GM23248 (cell line): ENCODE measurements at places on chromosomes 2 and 18. TPM values are rescaled to one million over a fixed set of nuclear protein-coding genes. Genes with fewer than 3 reads are reported as not detected.

DNA sequence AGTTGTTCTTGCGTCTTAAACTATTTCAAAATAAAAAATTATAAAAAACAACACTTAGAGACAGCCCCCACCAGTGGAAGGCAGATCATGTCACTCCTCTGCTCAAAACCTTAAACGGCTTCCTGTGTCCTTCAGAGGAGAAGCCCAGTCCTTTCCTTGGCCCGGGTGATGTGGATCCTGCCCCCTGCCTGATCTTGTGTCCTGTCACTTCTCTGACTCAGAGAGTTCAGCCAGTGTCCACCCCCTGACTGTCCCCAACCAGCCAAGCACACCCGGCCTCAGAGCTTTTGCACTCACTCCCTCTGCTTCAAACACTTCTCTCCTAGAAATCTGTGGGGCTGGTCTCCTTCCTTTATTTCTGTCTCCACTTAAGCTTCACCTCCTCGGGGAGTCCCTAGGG lies 35.4 kb downstream of the TOGARAM2 start:
- peak; percentile 12 for DNase-seq

- DNase-seq, result peak; percentile 30
Measured at GRCh38 chr2:97005353-97005752, 19.0 kb upstream of the FAM178B start.

GRCh38 chr2:10124538-10125045 lies 2.1 kb downstream of the RRM2 start:
- DNase-seq, result peak; percentile 87

GRCh38 chr2:153497938-153498629 lies 19.5 kb upstream of the RPRM start:
- DNase-seq, result no peak

DNA sequence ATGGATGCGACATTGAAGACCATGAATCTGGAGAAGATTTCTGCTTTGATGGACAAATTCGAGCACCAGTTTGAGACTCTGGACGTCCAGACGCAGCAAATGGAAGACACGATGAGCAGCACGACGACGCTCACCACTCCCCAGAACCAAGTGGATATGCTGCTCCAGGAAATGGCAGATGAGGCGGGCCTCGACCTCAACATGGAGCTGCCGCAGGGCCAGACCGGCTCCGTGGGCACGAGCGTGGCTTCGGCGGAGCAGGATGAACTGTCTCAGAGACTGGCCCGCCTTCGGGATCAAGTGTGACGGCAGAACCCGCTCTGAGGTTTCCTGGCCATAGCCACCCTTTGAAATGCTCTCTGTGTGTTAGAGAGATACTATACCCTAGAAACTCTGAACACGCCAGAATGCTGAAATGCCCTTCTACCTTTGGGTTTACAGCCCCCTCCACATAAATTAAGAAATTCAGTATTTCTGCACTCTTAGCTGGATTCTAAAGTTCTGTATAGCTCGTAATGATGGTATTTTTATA lies 659 bp downstream of the CHMP1B start:
- peak; percentile 76 for DNase-seq

- peak; percentile 95 for DNase-seq
Measured at GRCh38 chr2:3535794-3536681, 16.7 kb upstream of the ADI1 start.

DNA sequence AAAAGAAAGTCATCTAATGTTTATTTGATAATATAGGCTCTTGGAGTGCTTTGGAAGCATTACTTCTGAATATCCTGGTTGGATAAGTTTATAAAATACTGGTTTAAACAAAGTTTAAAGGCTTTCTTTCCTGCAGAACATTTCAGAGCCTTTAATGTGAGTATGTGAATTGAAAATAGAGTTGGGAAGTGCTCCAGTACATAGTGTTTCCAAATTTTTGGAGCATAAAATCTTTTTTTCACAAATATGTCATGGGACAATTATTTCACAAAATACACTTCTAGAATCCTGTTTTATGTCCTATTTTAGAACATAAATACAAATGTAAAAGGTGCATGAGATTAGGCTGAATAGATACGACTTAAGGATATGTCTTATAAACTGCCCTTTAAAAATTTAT lies 158.9 kb upstream of the HNRNPA3 start:
- DNase-seq, result no peak

- DNase-seq, result no peak
Measured at GRCh38 chr2:73582364-73582763, 59.9 kb downstream of the NAT8 start.

GRCh38 chr18:80181642-80182461 lies 65.5 kb downstream of the PARD6G start:
- no peak for DNase-seq

DNA sequence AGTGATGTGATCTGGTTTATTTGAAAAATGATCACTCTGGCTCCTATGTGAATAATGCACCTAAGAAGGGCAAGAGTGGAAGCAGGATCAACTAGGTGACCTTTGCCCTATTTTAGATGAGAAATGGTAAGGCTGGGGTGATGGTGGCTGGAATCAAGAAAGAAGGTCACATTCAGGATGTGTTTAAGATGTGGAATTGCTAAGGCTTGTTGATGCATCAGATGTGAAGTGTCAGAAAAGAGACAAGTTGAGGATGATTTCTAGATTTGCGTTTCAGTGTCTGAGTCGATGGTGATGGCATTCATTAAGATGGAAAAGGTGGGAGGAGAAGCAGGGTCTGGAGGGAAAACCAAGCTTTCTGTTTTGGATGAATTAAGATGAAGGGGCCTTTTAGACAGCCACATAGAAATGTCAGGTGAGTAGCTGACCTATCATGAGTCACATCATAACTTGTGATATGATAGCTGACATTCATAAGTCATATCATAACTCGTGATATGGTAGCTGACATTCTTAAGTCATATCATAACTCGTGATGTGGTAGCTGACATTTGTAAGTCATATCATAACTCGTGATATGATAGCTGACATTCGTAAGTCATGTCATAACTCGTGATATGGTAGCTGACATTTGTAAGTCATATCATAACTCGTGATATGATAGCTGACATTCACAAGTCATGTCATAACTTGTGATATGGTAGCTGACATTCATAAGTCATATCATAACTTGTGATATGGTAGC lies 101.2 kb upstream of the SEC11C start:
- no peak for DNase-seq

DNA sequence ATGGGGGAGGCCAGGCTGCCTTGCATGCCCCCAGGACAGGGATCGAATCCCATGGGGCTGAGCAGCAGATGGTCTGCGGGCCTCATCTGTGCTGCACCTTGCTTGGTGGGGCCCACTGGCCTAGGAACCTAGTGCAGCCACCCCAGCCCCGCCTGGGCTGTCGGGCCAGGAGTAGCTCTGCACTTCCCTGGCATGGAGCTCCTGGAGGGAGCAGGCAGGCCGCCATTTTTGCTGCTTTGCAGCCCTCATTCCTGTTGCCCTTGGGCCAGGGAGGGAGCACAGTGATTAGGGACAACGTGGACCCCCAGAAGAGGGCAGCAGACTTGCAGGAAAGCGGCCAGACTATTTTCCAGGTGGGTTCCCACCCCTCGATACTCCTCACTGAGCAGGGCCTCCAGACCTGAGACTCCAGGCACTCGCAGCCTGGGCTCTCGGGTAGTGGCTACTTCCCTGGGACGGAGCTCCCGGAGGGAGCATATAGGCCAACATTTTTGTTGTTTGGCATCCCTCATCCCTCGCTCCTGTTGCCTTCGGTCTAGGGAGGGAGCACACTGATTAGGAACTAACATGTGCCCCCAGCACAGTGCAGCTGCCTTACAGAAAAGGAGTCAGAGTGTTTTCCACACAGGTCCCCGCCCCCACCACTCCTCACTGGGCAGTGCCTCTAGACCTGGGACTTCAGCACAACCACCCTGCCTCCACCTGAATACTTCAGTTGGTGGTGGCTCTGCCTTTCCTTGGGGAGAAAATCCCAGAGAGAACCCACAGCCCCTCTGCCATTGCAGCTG lies 99.5 kb downstream of the MAIP1 start:
- DNase-seq, result no peak

DNA sequence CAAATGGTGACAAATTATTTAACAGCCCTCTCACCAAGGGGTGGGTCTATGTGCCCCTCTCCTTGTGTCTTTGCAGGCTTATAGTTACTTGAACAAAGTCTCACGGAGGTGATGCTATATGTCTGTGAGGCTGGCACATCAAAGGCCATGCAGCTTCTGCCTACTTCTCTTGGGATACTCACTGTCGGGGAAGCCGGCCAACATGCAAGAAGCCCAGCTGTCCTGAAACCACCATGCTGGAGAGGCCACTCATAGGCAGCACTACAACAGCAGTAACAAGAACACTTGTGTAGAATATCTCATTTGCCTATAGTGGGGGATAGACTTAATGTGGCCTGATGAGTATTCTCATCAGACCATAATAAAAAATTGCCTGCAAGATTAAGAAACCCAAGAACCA lies 233.7 kb upstream of the NCKAP5 start:
- no peak for DNase-seq

- DNase-seq, result no peak
Measured at GRCh38 chr2:202311823-202312388, 46.3 kb downstream of the NOP58 start.

DNA sequence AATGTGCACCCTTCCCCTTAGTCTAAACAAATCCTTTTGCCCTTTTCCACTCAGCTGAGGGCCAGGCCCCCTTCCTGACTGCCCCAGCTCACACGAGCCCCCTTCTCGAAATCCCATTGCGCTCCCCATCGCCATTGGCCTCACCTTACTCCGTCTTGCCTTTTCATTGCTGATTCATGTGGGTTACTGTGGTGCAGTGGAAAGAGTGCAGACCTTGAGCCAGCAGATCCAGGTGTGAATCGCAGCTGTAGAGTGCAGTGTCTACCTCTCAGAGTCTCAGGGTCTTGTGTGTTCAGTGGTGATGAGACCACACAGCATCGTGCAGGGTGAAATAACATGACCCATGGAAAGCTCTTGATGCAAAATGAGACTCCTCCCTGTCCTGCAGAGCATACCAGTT lies 132.4 kb upstream of the APCDD1 start:
- no peak for DNase-seq

GRCh38 chr2:225399504-225399903 lies at the start of gene NYAP2:
Gene NYAP2 (plus strand): TSS chr2:225399710. CDS start chr2:225408881, 9,171 bp downstream.
- DNase-seq, result no peak

DNA sequence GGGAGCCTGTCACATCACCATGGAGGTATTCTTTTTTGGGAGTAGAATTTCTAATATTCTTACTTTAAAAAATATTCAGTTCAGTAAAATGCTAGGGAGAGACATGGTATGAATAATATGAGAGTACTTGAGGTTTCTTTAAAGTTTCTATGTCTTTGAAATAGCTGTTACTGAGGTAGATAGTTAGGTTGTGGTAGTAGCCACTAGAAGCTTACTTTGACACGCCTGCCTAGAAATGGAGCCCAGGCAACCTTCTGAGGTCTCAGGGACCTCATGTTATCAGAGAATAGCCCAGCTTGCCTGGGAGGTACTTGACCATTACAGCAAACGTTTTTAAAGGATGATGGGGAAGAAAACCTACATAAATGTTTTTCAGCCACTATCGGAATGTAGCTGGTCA lies 131.2 kb downstream of the AGPS start:
- DNase-seq, result no peak

- peak; percentile 75 for DNase-seq
Measured at GRCh38 chr2:207558079-207558491, 28.3 kb downstream of the CREB1 start.

- no peak for DNase-seq
Measured at GRCh38 chr2:82314836-82315472, 2010.4 kb upstream of the LRRTM1 start.

DNA sequence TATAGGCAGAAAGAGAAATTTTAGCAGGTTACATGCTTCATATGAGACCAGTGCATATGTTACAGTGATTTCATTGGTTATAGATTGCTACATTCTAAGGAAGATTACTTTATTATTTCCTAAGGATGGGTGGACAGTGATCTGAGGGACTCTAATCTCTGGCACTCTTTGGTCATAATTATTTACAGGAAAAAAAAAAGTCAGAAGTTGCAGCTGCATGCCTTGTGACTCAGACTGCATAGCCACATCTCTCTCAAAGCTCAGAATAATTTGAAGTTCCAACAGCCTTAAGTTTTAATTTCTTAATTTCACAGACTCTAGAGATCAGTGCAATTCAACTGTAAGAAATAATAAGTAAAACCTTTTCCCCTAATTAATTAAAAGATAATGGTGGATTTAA lies 27.1 kb upstream of the BARD1 start:
- DNase-seq, result peak; percentile 50

DNA sequence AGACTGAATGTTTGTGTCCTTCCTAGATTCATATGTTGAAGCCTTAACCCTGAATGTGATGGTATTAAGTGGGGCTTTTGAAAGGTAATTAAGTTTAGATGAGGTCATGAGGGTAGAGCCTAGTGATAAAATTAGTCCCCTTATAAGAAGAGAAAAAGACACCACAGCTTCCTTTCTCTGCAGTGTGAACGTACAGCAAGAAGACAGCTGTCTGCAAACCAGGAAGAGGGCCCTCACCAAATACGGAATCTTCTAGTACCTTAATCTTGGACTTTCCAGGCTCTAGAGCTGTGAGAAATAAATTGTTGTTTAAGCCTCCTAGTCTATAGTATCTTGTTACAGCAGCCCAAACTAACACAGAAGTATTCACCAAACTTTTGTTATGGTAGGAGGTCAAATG lies 57.1 kb upstream of the CYTIP start:
- DNase-seq, result no peak

DNA sequence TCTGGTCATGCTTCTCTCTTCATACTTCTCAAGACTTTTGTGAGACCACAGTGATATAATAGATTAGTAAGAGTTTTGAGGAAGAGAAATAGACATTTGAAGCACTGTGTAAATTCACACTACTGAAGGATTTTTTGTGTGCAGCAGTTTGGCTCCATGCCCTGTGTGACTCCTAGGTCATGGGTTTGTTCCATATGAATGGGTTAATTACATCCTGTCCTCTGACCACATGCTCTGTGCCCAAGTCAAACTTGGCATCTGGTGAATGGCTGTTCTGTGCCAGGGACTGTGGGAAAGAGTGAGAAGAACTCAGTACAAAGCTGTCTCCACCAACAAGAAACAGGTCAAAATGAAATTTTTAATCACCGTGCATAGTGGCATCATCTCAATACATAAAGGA lies 304.0 kb downstream of the LNPK start:
- DNase-seq, result no peak

FEV gene
- total RNA-seq, result not detected in 2 replicates

CACNB4 gene
- total RNA-seq, result 0.11 TPM in 1 of 2 replicates, not detected in the other

ACOXL gene
- total RNA-seq, result not detected in 2 replicates

DDX18 gene
- total RNA-seq, result 44.5 and 46.3 TPM in 2 replicates

TTC32 gene
- total RNA-seq, result 1.5 TPM in 1 of 2 replicates, not detected in the other

KCNK3 gene
- not detected in 2 replicates for total RNA-seq

GPR39 gene
- 2.6 and 3.8 TPM in 2 replicates for total RNA-seq
